ENCODE measurements at places on chromosomes 7 and 10.
A peak's percentile ranks its signal among the peaks of the same experiment; 100 is the strongest.

DNA sequence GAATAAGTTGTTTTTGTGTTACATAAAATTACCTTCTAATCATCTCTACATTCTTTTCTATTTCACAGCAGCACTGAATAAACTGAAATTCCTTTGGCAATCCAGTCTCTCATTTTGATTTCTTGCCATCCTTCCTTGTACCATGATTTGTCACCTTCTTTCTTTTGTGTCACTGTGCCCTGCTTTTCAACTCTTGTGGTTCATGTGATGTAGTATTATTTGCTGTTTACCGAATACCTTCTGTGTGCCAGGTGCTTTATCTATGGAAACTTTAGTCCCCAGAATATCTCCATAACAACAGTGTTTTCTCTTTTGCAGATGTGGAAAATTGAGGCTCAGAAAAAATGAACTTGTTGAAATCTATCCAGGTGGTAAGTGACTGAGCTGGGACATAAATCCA is 220.3 kb downstream of the STK31 start:
- DNase-seq: no peak

DNA sequence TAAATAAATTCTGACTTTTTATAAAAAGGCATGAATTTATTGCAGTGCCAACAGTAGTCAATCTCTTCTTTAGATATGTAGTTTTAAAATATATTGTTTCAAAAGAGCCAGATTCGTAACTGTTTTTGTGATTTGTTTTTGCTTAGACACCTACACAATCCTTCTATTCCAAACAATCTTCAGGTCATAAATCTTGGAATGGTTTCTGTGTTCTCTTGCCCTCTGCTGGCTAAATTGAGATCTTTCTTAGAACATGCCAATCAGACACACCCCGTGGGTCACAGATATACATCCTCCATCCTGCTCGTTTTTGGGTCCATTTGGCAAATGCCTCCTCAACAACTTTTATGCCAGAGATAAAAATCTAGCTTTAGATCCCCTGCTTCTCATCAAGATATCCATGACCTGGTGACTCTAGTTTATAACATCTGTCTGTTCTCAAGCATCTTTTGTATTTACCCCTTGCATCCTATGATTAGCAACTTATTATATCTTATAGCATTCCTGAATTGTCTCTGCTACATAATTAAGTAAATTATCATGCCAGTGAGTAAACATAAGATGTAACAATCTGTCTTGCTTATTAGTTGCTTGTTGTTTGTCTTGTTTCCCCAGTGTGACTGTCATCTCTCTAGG is 35.3 kb upstream of the IFRD1 start:
- peak; percentile 48 for DNase-seq

DNA sequence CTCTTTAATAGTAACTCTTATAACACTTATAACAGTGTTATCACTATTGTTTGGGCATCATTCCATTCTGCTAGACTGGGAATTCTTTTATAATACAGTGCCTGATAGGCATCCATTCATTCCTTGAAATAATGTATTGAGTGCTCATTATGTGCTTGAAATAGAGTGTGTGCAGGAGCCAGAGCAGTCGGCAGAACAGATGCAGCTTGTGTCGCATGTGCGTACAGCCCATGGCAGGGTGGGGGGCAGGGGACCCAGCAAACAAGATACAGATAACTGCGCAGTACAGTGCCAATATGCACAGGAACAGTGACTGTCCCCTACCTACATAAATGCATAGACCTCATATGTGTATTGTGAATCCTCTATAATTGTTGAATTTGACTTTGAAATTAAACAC is 99.3 kb downstream of the KAT6B start:
- no peak for DNase-seq

DNA sequence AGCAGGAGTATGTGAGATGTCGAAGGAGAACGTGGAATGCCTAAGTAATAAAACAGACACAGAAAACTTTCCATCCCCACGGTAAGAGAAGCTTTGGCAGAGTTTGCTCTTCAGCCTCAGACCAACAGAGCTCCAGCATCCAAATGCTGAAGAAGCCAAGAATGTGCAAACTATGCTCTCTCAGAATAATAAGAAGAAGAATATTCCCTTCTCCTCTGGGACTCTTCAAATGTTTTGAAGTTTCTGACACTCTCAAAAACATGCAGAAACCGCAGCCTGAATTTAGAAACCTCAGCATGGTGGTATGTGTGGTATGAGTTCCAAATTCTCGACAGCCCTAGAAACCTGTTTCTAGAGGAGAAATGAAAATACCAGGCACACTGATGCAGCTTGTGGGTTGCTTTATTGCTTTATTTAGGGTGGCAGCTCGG is 113.3 kb downstream of the KCNMA1 start:
- no peak for DNase-seq

- no peak for DNase-seq
Observed at GRCh38 chr7:74684473-74684872, 27.0 kb downstream of the GTF2I start.

DNA sequence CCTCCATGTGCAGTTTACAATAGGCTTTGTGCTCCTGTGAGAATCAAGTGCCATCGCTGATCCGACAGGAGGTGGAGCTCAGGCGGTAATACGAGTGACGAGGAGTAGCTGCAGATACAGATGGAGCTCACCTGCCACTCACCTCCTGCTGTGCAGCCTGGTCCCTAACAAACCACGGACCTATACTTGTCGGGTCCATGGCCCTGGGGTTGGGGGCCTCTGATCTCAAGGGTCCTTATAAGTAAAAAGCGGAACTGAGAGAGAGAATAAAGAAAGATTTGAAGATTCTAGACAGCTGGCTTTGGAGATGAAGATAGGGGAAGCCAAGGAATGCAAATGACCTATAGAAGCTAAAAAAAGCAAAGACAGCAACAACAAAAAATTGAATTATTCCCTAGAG is 130.6 kb downstream of the PLXDC2 start:
- no peak for DNase-seq

- no peak for DNase-seq
Observed at GRCh38 chr7:14842523-14842922, 60.0 kb downstream of the DGKB start.

GRCh38 chr7:32301427-32301826 is 188.8 kb downstream of the LSM5 start:
- no peak for DNase-seq

DNA sequence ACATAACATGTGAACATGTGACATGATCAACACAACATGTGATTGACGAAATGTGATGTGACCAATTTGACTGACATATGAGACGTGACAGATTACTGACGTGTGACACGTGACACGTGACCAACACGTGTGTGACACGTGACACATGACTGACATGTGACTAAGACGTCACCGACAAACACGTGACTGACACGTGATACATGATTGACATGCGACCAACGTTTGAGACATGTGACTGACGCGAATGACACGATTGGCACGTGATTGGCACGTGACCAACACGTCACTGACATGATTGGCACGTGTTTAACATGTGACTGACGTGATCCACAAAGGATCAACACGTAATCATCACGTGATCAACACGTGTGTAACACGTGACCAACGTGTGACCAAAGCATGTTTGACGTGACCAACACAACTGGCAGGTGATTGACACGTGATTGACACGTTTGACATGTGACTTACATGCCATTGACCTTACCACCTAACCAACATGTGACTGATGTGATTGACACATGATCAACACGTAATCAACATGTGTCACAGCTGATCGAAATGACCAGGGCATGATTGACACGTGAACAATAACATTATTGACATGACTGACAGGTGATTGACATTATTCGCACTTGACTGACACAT is 23.7 kb downstream of the CRPPA start:
- no peak for DNase-seq

DNA sequence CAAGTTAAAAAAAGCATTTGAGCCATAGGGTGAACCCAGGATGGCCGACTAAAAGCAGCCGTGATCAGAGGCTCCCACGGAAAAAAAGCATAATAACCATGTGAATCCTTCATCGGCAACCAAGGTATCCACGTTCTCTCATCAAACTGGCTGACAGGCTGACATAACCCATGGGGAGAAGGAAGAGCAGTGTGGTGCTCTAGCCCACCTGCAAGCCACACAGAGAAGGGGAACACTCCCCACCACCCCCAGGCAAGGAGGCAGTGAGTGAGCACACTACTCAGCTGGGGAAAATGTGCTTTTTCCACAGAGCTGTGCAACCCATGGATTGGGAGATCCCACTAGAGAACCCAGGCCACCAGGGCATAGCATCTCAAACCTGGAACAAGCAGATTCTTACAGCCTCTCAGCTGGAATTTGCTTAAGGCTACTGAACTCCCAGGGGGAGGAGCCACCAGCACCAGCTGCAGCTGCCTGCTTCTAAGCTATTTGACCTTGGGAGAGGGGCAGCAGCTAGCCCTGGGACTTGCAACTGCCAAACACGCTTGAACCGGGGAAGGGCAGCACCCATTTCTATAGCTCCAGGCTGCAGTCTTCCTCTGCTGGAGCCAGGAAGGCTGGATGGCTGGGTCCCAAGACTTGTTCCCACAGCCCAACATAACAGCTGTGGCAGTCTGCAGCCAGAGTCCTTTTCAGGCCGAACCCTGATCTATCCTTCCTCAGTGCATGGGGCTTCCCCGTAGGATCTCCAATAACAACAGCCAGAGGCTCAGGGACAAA is 178.2 kb upstream of the NRG3 start:
- DNase-seq: no peak

DNA sequence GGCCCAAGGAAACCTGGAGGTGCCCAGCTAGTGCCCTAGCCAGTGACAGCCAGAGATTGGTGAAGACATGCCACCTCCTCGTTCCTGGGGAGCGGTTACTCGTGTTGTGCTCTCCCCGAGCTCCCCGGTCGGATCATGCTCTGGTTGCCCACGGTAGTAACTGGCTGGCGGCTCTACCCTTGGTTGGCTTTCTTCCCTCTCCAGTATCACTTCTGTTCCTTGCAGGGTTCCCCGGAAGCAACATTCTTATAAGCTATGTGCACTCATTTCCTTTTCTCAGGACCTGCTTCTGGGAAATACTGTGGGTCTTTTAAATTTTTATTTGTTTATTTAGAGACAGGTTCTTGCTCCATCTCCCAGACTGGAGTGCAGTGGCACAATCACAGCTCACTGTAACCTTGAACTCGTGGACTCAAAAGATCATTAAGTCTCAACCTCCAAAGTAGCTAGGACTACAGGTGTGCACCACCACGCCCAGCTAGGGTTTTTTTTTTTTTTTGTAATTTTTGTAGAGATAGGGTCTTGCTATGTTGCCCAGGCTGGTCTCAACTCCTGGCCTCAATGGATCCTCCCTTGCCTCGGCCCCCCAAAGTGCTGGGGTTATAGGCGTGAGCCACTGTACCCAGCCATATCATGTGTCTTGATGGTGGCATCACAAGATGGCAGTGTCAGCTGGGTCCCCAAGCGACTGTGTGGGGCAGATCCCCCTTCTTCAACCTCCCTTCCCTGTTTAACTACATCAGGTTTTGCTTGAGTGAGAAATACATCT is 6.9 kb upstream of the CALHM1 start:
- DNase-seq: no peak

GRCh38 chr7:8089036-8089780 is 120.6 kb downstream of the GLCCI1 start:
- no peak for DNase-seq

GRCh38 chr10:76072384-76072783 is 641.0 kb downstream of the LRMDA start:
- no peak for DNase-seq

GRCh38 chr10:113267619-113268562 is 285.0 kb upstream of the HABP2 start:
- no peak for DNase-seq

GRCh38 chr7:51973939-51974338 is 657.3 kb upstream of the COBL start:
- DNase-seq: no peak

DNA sequence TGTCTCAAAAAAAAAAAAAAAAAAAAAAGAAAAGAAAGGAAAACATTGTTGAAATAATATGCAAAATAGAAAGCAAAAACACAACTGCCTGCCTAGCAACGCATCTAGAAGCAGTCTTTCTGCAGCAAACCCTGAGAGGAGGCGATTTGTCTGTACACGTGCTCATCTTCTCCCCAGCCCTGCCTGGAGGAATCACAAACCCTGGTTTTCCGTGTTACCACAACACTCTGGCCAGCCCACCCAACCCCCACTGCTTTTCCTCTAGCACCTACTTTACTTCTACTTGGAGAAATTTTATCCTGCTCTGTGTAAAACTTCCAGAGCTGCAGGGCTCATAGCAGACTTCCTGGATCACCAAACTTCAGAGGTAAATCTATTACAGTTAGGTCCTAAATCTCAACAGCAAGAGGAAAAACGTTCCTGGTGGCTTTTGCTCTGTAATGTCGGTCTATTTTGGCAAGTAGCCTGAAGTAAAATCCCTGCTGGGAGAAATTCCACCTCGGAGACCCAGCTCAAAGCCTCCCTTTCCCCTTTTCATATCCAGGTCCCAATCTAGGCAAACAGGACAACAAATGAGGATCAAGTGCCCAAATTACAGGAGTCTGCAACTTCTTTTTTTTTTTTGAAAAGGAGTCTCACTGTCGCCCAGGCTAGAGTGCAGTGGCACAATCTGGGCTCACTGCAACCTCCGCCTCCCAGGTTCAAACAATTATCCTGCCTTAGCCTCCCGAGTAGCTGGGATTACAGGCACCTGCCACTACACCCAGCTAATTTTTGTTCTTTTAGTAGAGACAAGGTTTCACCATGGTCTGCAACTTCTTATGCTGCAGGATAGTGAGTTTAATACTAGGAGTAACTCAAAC is 91.6 kb downstream of the DNMBP start:
- no peak for DNase-seq

- DNase-seq: no peak
Observed at GRCh38 chr10:11046776-11047160, 29.1 kb downstream of the CELF2 start.

- DNase-seq: no peak
Observed at GRCh38 chr10:18293536-18294510, 153.6 kb downstream of the CACNB2 start.

DNA sequence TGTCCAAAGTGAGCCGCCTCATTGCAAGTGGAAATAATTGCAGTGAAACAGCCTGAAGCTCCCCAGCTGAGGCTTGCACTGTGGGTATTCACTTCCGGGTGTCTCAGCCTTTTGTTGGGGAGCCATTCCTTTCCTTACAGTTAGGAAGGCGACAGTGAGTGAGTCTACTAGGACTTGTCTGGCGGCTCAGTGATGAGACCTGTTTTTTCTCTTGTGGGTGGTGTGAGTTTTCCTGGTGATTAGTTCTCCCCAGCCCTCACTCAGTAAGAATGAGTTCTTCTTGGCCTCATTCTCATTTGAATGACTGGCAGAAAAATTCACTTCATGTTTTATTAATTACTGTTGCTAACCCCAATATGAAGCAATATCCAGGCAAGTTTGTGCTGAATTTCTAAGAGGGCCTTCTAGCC is 2.6 kb downstream of the PGAM1 start:
- DNase-seq: no peak

Data from DMS79 treated with DMSO at 0.1 percent for 48 hours (cell line).